ENCODE measurements at places on chromosomes 7 and 10.

GRCh38 chr7:23234569-23235296, 11.8 kb upstream of the GPNMB start:
- no peak for DNase-seq

- no peak for DNase-seq
These were observed 1.6 kb downstream of the AIFM2 start for GRCh38 chr10:70130878-70131559.

DNA sequence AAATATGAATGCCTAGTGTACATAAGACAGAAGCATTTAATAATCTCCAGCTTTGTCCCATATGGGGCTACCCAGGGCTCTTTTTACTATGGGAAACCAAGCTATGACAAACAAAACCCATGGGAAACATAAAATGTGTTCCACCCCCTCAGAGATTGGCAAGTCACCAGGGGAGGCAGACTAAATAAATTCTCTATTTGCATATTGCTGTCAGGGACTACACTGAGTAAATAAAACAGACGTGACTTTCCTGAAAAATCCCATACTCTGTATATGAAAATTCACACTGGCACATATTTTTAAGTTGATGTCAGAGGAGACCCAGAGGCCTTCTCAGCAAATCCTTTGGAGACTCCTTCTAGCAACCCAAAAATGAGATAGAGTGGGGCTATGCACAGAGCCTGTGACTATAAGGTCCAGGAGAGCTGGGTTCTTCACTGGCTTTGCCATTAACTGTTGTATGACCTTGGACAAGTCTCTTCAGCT, 44.0 kb upstream of the HPSE2 start:
- DNase-seq = no peak

DNA sequence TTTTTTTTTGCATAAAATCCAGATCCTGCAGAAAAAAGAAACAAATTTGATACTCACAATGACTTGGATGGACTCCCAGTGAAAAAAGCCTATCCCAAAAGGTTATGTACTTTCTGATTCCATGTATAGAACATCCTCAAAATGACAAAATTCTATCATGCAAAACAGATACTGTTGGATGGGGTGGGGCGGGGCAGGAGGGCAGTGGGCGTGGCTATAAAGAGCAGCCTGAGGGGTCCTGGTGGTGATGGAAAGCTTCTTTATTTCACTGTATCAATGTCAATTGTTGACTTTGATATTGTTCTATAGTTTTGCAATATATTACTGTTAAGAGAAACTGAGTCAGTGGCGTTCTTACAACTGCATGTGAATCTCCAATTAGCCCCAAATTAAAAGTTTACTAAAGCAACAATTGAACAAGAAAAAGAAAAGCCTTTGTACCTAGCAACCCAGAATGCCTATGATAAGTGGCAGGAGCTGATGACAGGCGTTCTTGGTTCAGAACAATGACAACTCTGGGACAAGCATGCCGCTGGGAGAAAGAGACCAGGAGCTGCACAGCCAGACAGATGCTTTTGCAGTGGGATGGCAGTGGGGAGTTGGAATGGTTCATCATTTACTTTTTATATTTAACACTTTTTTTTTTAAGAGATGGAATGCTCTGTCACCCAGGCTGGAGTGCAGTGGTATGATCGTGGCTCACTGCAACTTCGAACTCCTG, 101.9 kb downstream of the LHPP start:
- no peak for DNase-seq

Measured in left ventricle myocardium superior (tissue), 1 donor.